ENCODE measurements at places on chromosomes 2 and 18.

DNA sequence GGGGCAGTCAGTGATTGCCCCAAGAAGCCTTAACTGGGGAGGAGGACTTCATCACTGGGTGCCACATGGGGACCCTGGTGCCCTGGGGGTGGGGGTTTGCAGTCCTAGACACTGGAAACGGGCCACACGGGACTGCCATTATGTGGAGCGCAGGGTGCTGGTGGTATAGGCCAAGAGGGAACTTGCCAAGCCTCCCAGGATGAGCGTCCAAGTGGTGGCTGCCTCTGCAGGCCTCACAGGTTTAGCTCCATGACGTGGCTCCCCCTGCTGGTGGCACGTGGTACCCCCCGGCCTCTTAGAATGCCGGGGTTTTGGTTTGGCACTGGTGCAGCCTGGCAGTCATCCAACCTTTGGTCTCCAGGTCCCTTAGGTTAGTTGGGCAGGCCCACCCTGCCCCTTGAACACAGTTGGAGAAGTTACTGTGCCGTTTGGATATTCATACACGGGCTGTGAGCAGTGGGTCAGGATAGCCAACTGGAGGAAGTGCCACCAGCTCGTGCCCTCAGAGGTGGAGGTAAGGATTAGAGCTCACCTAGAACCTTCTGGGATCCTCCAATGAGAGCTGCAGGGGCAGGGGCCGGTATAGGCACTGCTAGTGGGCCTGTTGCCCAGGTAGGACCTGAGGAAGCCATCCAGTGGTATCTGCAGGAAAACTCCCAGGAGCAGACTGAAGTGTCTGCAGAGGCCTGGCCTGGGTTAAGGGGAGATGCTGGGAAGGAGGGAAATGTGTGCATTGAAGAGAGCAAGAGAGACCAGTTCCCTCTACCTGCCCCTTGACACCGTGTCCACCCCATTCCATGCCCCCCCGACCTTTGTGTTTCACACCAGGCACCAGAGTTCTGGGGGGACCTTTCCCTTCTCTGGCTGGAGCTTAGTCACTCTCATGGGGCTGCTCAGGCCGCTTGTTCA, 5.7 kb downstream of the PTMA start:
- no peak for DNase-seq

GRCh38 chr2:23651187-23652080, 266.5 kb downstream of the KLHL29 start:
- peak; percentile 28 for DNase-seq

- no peak for DNase-seq
Observed at GRCh38 chr2:179344280-179344964, 79.8 kb upstream of the SESTD1 start.

GRCh38 chr18:55544014-55544413, 44.0 kb downstream of the TCF4 start:
- DNase-seq: no peak

DNA sequence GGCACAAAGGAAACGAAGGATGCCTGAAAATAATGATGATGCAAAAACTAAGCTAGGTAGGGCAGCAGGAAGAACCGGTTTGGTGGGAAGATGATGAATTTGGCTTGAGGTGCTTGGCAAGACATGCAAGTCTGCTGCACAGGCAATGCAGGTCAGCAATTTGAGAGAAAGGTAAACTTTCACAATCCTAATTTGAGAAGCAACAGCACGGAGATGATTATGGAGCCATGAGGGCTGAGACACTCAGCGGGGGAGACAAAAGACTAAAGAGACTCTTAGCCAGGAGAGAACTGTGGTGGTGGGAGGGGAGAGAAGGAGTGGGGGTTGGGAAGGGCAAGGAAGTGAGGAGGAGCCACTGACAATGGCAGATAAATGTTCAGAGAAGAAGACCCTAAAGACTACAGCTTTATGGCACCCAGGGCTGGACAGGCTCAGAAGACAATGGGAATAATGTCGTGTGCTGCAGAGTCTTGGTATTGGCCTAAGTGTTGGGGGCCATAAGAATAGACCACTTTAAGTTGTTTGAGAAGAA, 19.4 kb upstream of the RNF149 start:
- no peak for DNase-seq

All from GM04503 (cell line).